ENCODE measurements at places on chromosomes 16 and 17.

GRCh38 chr16:3804426-3805016 is 76.0 kb downstream of the CREBBP start:
- no peaks in the 10 kb centered on the region for H3K4me1 ChIP-seq
- H3K27ac ChIP-seq = no peak overlapping the region
- H3K36me3 ChIP-seq = peaks cover 39% of the 10 kb centered on the region
- DNase-seq = no peak

GRCh38 chr16:629185-629832 is 1.5 kb upstream of the WFIKKN1 start:
- H3K4me3 ChIP-seq = no peak overlapping the region
- peaks cover 33% of the 10 kb centered on the region for H3K36me3 ChIP-seq
- DNase-seq = no peak
- H3K4me1 ChIP-seq = peaks cover 6% of the 10 kb centered on the region
- H3K27me3 ChIP-seq = no peaks in the 10 kb centered on the region
- no peak overlapping the region for H3K27ac ChIP-seq

DNA sequence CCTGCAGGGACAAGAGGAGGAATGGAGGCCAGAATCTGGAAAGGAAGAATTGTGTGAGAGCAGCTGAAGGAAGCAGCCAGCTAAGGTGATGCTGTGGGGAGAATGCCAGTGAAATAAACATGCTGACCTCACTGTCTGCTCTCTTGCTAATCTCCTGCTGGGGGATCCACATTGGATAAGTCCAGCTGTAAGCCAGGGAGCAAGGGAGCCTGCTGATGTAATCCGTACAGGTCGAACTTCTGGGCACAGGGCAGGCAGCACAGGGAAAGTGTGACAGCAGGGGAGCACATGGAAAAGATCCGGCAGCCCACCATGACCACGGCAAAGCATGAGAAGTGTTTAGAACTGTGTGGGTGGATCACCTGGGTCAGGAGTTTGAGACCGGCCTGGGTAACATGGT is 7.5 kb upstream of the XPO6 start:
- no peaks in the 10 kb centered on the region for H3K4me1 ChIP-seq
- no peak overlapping the region for H3K27ac ChIP-seq
- H3K36me3 ChIP-seq = no peaks in the 10 kb centered on the region
- H3K4me3 ChIP-seq = no peak overlapping the region
- no peak for DNase-seq
- no peaks in the 10 kb centered on the region for H3K27me3 ChIP-seq

DNA sequence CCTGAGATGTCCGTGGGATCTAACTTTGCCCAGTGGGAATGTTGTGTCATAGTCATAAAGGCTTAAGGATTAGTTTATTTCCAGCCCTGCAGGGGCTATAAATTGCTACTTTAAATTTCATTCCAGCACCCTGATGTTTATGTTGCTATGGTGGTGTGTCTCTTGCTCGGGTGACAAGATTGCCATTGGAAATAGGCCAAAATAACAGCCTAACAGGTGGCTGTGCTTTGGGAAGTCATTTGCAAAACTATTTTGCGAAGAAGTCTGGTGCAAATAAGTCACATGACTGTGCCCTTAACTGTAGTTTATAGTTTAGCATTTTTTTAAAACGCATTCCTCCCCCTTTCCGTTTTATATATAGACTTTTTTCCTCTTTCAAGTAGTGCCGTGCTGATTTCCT is 23.1 kb downstream of the PITPNC1 start:
- no peaks in the 10 kb centered on the region for H3K36me3 ChIP-seq
- H3K4me3 ChIP-seq = no peak overlapping the region
- H3K4me1 ChIP-seq = peaks cover 23% of the 10 kb centered on the region
- H3K27ac ChIP-seq = peak overlapping the region; percentile 68
- H3K27me3 ChIP-seq = no peaks in the 10 kb centered on the region

GRCh38 chr17:72606656-72607055 is 485.8 kb downstream of the SLC39A11 start:
- no peak overlapping the region for H3K4me3 ChIP-seq
- H3K27me3 ChIP-seq = no peaks in the 10 kb centered on the region
- H3K27ac ChIP-seq = no peak overlapping the region
- no peak for DNase-seq
- no peaks in the 10 kb centered on the region for H3K4me1 ChIP-seq
- H3K36me3 ChIP-seq = no peaks in the 10 kb centered on the region

DNA sequence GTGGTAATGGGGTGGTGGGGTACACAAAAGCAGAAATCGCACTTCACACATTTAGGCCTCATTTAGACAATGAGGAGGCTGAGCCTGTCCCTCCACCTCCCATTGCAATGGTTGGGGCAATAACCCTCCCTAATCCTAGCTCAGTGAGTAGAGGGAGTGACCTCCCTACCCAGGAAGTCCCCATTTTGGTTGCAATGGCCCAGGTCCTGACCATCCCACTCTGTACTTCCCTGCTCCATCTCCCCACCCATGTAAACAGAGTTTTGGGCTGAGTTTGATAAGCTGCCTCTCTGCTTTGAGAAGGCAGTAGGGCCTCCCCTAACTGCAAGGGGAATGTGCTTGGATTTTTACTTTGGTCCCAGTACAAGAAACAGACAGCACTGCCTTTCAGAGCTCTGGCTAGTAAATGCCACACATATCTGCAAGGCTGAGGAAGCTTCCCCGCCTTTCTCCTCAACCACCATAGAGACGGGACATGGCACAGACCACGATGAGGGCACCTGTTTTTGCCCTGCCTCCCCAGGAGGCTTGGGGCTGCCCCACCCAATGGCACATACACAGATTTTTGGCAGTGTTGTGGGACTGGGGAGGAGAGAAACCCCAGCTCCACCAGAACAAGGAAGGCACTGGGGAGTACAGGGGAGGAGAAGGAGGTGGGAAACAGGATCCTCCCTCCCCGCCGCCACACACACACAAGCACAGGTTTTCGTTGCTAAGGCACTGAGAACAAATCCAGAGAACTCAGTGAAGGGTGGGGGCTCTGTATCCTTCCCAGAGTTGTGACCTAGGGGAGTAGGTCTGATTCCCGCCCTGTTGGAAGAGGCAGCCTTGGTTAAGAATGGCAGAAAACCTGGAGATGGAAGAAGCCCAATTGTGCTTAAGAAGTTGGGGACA is 7.3 kb downstream of the VAT1 start:
- no peaks in the 10 kb centered on the region for H3K27me3 ChIP-seq
- peaks cover 17% of the 10 kb centered on the region for H3K36me3 ChIP-seq
- no peak overlapping the region for H3K27ac ChIP-seq
- DNase-seq = no peak
